ENCODE measurements at places on chromosomes 5 and 9. TPM values are rescaled to one million over a fixed set of nuclear protein-coding genes. Genes with fewer than 3 reads are reported as not detected.

GRCh38 chr5:6861667-6862066, 148.4 kb downstream of the TENT4A start:
- H3K27ac ChIP-seq = no peak overlapping the region
- H3K27me3 ChIP-seq = no peaks in the 10 kb centered on the region
- H3K36me3 ChIP-seq = no peaks in the 10 kb centered on the region
- H3K4me1 ChIP-seq = no peaks in the 10 kb centered on the region
- H3K4me3 ChIP-seq = no peak overlapping the region

GRCh38 chr5:128667152-128667551, 129.1 kb upstream of the FBN2 start:
- no peak overlapping the region for H3K4me3 ChIP-seq
- no peaks in the 10 kb centered on the region for H3K36me3 ChIP-seq
- no peaks in the 10 kb centered on the region for H3K27me3 ChIP-seq
- H3K4me1 ChIP-seq = no peaks in the 10 kb centered on the region
- H3K27ac ChIP-seq = no peak overlapping the region

GRCh38 chr5:145350513-145350912, 484.6 kb downstream of the PRELID2 start:
- H3K4me3 ChIP-seq = no peak overlapping the region
- H3K27ac ChIP-seq = no peak overlapping the region
- no peak for DNase-seq
- no peaks in the 10 kb centered on the region for H3K27me3 ChIP-seq
- no peaks in the 10 kb centered on the region for H3K36me3 ChIP-seq
- H3K4me1 ChIP-seq = no peaks in the 10 kb centered on the region

The FAM163B gene
- total RNA-seq = 2.0 TPM

The PLPP7 gene
- 0.52 TPM for total RNA-seq

The C5orf52 gene
- total RNA-seq = not detected

- DNase-seq = no peak
- H3K4me3 ChIP-seq = no peak overlapping the region
Observed at GRCh38 chr5:29169886-29170285, 2023.6 kb upstream of the CDH6 start.

The HTR1A gene
- not detected for total RNA-seq

The MARVELD2 gene
- 3.5 TPM for total RNA-seq

DNA sequence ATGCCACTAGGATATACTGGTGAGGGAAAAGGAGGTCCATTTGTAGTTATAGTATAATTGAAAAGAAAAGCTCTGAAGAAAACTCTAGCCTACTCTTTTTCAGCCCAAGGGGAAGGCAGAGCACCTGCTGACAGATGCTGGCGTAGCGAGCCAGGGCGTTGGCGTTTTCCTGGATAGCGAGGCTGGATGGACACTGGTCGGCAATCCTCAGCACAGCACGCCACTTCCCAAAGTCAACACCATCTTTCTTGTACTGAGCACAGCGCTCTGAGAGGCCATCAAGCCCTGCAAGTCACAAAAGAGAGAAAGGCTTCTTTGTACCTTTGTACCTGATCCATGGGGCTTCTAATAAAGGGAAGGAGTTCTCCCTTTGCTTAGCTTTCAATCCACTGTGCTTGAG, 8.2 kb downstream of the ALDOB start:
- H3K4me3 ChIP-seq = no peak overlapping the region
- no peak overlapping the region for H3K27ac ChIP-seq
- H3K36me3 ChIP-seq = no peaks in the 10 kb centered on the region
- H3K4me1 ChIP-seq = no peaks in the 10 kb centered on the region
- no peak for DNase-seq

DNA sequence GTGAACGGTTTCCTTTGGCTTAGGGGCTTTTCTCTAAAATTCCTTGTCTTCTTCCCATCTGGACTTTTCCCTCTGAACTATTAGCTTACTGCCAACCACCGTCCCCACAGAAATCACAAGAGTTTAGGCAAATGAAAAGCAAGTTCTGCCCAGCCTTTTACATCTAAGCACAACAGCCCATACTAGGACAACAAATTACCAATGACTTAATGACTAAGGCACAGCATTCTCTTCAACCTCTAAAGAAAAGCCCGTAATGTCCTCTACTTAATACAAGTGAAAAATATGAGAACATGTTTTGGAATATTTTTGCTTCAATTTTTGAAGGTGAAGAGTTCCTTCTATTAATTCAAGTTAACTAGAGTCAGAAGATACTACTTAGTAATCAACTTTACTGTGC, 1.2 kb downstream of the ZBTB5 start:
- no peaks in the 10 kb centered on the region for H3K27me3 ChIP-seq
- peaks cover 18% of the 10 kb centered on the region for H3K4me1 ChIP-seq
- no peak for DNase-seq

The NFIB gene
- 10.3 TPM for total RNA-seq

- no peaks in the 10 kb centered on the region for H3K27me3 ChIP-seq
- H3K4me1 ChIP-seq = no peaks in the 10 kb centered on the region
- H3K4me3 ChIP-seq = no peak overlapping the region
- DNase-seq = no peak
- no peak overlapping the region for H3K27ac ChIP-seq
Observed at GRCh38 chr5:172238334-172238733, 44.4 kb downstream of the EFCAB9 start.

The SEMA6A gene
- total RNA-seq = 6.2 TPM

DNA sequence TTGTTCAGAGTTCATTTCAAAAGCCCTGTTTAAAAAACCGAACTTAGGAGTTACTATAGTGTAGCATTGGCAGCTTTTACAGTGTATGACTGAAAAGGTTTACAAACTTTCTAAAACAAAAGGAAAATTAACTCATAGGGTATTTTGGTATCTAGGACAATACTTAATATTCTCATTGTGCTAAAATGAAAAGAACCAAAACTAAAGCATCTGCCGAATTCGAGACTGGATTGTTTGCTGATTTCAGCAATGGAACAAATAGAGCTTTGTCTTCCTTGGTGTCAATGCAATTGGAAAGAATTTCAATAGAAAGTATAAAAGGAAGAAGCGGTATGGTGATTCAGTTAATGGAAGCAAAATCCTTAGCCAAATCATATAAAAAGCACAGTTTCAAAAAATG, 254.1 kb downstream of the SLF1 start:
- H3K27me3 ChIP-seq = no peaks in the 10 kb centered on the region
- H3K4me1 ChIP-seq = no peaks in the 10 kb centered on the region
- no peak overlapping the region for H3K4me3 ChIP-seq
- peaks cover 4% of the 10 kb centered on the region for H3K36me3 ChIP-seq

The ENTPD2 gene
- 0.09 TPM for total RNA-seq

GRCh38 chr5:117947121-117947520, 1041.2 kb downstream of the DTWD2 start:
- H3K4me1 ChIP-seq = no peaks in the 10 kb centered on the region
- H3K36me3 ChIP-seq = no peaks in the 10 kb centered on the region
- no peak overlapping the region for H3K4me3 ChIP-seq

DNA sequence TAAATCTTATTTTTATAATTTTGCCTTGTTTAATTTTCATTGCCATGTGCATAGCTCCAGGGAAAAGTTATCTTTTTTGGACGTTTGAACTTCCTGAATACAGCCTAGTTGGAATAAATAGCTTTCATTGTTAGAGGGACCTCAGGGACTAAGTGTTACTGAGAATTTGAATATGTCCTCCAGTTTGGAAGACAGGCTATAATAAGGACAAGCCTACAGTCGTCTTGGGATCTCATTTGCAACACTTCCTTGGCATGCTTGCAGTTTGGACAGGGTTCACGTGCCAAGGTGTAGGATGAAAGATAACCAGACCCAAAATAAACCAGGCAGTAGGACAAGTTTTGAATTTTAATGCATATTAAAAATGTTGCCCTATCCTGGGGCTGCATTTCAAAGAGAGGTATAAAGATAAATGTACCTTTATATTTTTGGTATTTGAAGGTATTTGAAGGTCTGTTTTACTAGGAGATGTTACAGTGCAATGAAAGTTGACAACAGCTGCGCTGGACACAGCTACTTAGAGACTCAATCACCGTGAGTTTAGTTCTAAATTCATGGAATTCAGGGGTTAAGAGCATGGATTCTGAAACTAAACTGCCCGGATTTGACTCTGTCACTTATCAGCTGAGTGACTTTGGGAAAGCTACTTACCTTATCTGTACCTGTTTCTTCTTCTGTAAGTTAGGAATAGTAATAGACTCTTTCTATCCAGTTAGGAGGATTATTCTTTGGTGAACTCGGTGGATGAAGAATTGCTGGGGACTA, 134.1 kb downstream of the ACTBL2 start:
- no peaks in the 10 kb centered on the region for H3K36me3 ChIP-seq
- no peak overlapping the region for H3K27ac ChIP-seq
- H3K27me3 ChIP-seq = no peaks in the 10 kb centered on the region
- DNase-seq = no peak
- H3K4me3 ChIP-seq = no peak overlapping the region

The BTNL9 gene
- 6.3 TPM for total RNA-seq

DNA sequence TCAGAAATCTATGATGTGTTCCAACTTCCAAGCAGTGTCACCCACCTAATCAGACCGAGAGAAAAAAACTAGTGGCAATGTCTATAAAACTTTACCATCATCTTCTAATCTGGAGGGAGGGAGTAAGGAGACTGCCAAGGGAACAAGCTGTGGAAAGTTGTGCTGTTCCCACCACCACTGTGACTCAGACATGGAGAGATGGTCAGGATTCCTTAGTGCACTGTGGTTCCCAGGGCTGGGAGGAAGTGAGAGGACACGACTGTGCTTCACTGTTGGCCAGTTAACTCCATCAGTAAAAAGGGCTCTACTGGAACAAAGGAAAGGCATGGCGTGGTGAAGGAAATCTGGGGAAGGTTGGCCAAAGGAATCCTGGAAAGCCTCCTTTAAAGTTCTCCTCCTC, 18.8 kb downstream of the TICAM2 start:
- H3K4me3 ChIP-seq = no peak overlapping the region
- H3K27me3 ChIP-seq = no peaks in the 10 kb centered on the region
- H3K27ac ChIP-seq = no peak overlapping the region
- no peak for DNase-seq
- H3K4me1 ChIP-seq = no peaks in the 10 kb centered on the region

The STPG3 gene
- 0.09 TPM for total RNA-seq

DNA sequence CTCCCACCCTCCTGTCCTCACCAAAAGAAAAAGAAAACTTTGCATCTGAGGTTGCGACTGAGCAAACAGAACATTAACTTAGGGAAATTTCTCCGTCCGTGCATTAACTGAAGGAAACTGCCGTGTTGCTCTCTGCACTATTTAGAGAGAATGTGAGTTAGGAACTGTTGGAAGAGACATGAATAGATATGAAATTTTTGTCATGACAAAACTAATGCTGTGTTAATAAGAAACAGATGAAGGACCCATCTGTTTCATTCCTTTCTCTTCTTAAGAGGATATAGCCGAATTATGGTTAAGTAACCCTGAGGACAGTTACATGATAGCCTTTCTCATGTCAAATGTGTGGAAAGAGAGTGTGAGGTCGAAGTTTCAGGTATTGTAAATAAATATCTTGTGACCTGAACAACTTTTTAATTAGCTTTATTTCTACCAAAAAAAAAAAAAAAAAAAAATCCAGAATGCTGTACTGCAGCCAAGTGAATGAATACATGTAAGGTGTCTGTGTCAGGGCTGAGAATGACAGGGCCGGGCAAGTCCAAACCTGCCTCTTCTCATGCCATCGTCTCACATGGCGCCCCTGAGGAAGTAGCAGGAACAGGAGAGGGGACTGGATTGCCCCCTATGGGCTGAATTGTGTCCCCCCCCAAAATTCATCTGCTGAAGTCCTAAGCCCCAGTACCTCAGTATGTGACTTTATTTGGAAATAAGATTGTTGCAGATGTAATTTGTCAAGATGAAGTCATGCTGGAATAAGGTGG, 35.6 kb upstream of the ANKRD33B start:
- no peaks in the 10 kb centered on the region for H3K27me3 ChIP-seq
- no peak overlapping the region for H3K4me3 ChIP-seq
- H3K4me1 ChIP-seq = no peaks in the 10 kb centered on the region
- H3K27ac ChIP-seq = no peak overlapping the region
- no peaks in the 10 kb centered on the region for H3K36me3 ChIP-seq

DNA sequence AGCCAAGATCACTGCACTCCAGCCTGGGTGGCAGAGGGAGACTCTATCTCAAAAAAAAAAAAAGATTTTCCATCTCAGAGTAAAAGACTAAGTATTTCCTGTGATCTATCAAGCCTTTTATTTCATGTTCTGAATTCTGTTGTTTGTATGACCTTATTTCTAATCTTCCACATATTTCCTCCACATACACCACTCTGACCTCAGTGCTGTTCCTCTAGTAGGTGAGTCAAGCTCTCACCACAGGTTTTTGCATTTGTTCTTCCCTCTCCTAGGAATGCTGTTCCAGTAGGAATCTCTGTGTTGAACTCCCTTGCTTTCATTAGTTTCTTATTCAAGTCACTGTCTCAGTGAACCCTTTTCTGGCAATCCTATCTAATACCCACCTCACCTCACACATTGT, 68.1 kb downstream of the INVS start:
- no peak for DNase-seq
- H3K27ac ChIP-seq = no peak overlapping the region
- H3K4me1 ChIP-seq = no peaks in the 10 kb centered on the region

DNA sequence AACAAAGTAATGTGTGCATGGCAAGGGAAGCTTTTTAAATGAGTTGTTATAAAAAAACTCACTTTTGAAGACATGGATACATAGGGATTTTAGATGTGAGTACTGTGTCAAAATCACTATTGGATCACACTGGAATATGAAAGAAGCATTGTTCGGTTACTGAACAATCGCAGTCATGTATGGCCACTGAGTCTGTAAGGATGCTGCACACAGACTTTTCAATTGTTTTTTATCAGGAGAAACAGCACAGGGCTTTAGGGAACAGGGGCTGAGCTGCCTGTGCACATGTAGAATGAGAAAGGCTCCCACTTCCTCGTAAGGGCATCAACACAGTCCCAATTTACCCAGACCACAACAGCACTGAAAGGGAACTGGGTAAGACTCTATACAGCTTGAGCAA, 1333.9 kb upstream of the DMAC1 start:
- DNase-seq = no peak
- H3K27ac ChIP-seq = no peak overlapping the region
- no peaks in the 10 kb centered on the region for H3K27me3 ChIP-seq
- H3K36me3 ChIP-seq = no peaks in the 10 kb centered on the region
- no peaks in the 10 kb centered on the region for H3K4me1 ChIP-seq

The FBN2 gene
- 5.5 TPM for total RNA-seq

DNA sequence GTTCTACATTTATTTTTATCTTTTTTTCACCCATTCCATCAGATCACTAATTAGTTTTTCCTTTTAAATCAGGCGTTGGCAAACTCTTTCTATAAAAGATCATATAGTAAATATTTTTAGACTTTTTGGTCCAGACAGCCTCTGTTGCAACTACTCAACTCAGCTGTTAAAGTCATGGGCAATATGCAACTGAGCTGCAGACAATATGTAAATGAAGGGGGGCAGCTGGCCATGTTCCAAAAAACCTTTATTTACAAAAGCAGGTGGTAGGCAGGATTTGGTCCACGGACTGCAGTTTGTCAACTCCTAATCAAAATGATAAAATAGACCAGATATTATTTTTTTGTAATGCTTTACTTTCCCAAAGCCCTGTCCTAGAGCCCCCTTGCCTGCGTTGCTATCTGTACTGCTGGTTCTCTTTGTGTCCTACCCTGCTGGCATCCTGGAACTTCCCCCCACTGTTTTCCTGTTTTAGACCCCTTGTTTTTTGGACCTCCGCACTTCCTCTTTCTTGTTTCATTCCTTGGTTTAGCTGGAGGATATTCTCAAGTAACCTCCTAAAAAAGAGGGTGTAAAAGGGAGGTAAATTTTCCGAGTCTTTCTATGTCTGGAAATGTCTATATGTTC, 24.7 kb upstream of the TNFSF8 start:
- H3K27ac ChIP-seq = no peak overlapping the region
- DNase-seq = no peak
- H3K4me1 ChIP-seq = peaks cover 2% of the 10 kb centered on the region
- H3K4me3 ChIP-seq = no peak overlapping the region
- H3K36me3 ChIP-seq = no peaks in the 10 kb centered on the region

The RASA1 gene
- total RNA-seq = 21.8 TPM

- no peaks in the 10 kb centered on the region for H3K4me1 ChIP-seq
- H3K36me3 ChIP-seq = no peaks in the 10 kb centered on the region
- H3K4me3 ChIP-seq = no peak overlapping the region
- no peaks in the 10 kb centered on the region for H3K27me3 ChIP-seq
- DNase-seq = no peak
Observed at GRCh38 chr5:9698125-9698826, 68.1 kb upstream of the TAS2R1 start.

Measured in thymus (tissue), 14 donors.